Kidney capillary endothelial cell (primary cell): ENCODE measurements at places on chromosomes 1 and 21.
A peak's percentile ranks its signal among the peaks of the same experiment; 100 is the strongest.

DNA sequence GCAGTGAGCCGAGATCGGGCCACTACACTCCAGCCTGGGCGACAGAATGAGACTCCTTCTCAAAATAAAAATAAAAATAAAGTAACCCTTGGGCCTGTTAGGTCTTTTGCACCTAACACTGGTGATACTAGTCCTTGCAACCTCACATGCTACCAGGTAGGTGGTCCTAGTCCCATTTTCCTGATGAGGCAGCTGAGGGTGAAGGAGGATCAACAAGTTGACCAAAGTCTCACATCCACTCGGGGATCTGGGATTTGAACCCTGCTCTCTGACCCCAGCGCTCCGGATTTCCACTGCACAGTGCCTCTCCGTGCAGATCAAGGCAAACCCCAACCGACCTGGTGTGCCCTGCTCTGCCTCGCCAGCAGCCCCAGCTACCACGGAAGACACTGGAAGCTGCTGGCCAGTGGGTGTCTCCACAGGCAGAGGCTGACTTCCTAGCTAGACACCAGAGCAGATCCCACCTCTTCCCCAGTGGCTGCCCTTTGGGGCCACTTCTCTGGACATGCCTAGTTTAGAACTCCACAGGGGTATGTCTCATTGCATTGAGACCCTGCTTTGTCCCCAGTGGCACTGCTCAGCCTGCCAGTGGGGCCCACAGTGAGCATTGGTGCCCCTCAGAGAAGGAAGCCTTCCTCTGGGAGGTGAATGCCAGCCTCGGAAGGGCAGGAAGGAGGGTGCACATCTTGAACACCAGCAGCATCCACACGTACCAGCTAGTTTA is 27.6 kb downstream of the LDLRAP1 start:
- no peak for DNase-seq

- DNase-seq = no peak
Observed at GRCh38 chr1:205077934-205078311, 6.3 kb downstream of the TMEM81 start.

DNA sequence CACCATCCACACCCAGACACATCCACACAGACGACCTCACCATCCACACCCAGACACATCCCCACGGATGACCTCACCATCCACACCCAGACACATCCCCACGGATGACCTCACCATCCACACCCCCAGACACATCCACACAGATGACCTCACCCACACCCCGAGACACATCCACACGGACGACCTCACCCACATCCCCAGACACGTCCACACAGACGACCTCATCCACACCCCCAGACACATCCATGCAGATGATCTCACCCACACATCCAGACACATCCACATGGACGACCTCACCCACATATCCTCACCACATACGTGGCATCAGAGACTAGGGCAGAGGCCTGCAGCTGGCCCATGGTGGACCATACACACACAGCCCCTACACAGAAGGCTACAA is 14.7 kb upstream of the FABP3 start:
- no peak for DNase-seq

- DNase-seq = no peak
Observed at GRCh38 chr1:209486861-209487593, 96.5 kb upstream of the CAMK1G start.

DNA sequence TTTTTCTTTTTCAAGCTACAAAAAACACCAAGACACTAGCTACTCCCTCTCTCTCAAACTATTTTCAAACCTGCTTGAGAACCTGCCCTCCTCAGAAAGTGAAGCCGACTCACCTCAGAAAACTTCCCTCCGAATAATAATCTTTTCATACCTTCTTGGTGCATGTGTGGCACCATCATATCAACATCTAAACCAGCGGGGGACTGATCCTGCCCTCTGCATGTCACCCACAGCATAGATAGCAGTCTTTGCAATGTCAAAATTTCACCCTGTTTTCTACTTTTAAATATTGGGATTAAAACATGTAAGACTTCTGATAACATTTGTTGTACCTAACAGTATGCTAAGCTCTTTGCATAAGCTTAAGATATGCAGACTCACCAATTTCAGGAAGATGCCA is 1260.3 kb downstream of the PLA2G4A start:
- DNase-seq = no peak

DNA sequence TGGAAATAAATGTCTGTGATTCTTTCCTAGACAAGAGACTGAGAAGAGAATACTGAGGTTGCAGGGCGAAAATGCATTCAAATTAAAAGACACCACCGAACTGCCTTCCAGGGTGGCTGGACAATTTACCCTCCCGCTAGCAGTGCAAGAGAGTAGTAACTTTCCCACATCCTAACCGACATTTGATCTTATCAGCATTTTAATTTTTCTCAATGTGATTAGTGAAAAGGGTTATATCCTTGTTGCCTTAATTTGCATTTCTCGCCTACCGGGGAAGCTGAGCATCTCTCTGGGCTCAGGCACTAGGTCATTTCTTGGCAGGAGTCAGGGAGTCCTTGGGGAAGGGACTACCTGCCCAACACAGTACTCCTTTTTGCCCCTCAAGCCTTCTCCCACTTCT is 2.8 kb downstream of the TNFRSF8 start:
- no peak for DNase-seq

DNA sequence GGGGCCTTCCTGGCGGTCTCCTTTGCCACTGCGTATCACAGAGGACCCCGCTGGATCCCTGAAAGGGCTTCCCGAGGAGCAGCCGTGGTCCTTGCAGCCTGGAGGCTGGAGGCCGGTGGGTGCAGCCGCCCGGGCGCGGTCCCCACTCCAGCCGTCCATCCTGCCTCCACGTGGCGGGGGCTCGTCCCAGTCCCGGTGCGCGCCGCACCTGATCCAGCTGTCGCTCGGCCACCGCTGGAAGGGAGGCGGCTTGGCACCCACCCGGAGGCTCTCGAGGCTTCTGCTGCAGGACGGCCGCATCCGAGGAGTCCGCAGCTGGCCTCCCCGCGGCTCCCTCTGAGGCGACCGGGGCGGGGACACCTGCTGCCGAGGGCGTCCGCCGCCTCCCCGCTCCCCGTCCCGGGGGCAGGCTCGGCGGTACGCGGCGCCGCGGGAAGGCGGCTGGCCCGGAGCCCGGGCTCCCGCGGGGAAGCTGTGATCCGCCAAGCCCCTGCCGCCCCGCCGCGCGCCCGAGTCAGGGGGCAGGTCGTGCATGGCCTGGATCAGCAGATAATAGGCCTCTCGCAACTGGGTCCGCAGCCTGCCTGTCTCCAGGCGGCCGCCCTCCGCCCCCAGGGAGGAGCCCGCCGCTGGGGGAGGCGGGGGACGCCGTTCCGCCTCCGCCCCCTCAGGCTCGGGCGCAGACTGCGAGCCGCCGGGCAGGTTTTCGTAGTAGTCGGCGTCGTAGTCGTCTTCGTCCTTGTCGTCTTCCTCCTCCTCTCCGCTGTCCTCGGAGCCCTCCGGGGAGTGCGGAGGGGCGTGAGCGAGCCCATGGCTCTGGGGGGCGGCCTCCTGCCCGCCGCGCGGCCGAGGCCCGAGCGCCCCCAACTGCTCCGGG is at the start of gene SYDE2:
SYDE2 (minus strand) TSS at position 554 of the 877 bp plus-strand sequence; CDS start at position 534, 20 bp downstream.
- peak; percentile 21 for DNase-seq
